ENCODE measurements at places on chromosomes 11 and 22.
A peak's percentile ranks its signal among the peaks of the same experiment; 100 is the strongest.

GRCh38 chr11:45927332-45927683 is 4.9 kb downstream of the LARGE2 start:
- no peak for DNase-seq

- peak; percentile 83 for DNase-seq
These were observed 482 bp downstream of the DDX17 start for GRCh38 chr22:38505541-38506117.

DNA sequence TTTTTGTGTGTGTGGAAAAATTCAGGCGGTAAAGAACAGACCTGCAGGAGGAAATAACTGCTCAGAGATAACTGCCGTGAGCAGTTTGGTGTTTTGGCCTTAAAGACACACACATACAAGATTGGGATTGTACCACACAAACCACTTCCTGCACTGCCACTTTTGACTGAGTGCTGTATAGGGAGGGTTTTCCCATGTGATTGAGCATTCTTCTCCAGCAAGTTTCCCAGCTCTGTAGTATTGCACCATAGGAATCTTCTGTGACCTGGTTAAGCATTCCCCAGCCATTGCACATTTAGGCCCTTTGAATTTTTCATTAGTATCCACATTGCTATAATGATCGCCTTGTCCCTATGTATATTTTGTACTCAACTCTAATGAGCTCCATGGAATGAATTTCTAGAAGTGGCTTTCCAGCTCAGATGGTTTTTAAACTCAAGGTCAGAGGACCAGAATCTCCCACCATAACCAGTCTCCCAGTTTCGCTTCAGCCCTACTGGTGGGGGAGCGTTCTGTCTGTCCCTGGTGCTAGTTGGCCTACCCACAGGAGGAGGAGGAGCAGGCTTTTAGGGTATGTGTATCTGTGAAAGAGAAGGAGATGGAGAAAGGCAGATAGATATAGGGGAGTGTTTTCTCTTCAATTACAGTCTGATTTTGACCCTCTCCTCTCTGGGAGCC is 9.3 kb downstream of the CD82 start:
- DNase-seq, result no peak

GRCh38 chr11:74468936-74469335 is 1.6 kb upstream of the KCNE3 start:
- DNase-seq, result no peak

DNA sequence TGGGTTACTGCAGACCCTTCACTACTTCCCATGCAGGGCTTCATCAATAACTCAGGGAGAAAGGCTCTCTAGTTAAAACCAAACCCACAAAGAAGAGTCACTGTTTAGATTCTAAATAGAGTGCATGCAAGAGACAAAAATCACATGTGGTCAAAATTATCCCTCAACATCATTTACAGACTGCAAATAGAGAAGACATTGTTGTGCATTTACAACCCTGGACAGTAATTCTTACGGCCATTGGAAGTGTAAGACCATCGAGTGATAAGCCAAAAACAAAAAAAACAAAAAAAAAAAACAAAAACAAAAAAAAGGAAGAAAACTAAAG is 93.4 kb downstream of the RASSF10 start:
- no peak for DNase-seq

GRCh38 chr11:127003260-127003981 is 2.9 kb upstream of the KIRREL3 start:
- DNase-seq, result peak; percentile 91

GRCh38 chr11:69437001-69437875 is 44.2 kb upstream of the LINC01488 start:
- DNase-seq, result peak; percentile 80

- no peak for DNase-seq
These were observed 607 bp downstream of the MRPL11 start for GRCh38 chr11:66437979-66438503.

GRCh38 chr11:22415476-22415875 is 77.3 kb downstream of the SLC17A6 start:
- DNase-seq, result no peak

GRCh38 chr11:8682303-8683114 is at the start of the genes RPL27A and TRIM66:
Gene RPL27A, plus strand, starts transcription at chr11:8682792. Its CDS starts 22 bp downstream, at chr11:8682814.
Gene TRIM66, minus strand, starts transcription at chr11:8682665. Its CDS starts 10,391 bp downstream, at chr11:8672274.
- DNase-seq, result peak; percentile 87

DNA sequence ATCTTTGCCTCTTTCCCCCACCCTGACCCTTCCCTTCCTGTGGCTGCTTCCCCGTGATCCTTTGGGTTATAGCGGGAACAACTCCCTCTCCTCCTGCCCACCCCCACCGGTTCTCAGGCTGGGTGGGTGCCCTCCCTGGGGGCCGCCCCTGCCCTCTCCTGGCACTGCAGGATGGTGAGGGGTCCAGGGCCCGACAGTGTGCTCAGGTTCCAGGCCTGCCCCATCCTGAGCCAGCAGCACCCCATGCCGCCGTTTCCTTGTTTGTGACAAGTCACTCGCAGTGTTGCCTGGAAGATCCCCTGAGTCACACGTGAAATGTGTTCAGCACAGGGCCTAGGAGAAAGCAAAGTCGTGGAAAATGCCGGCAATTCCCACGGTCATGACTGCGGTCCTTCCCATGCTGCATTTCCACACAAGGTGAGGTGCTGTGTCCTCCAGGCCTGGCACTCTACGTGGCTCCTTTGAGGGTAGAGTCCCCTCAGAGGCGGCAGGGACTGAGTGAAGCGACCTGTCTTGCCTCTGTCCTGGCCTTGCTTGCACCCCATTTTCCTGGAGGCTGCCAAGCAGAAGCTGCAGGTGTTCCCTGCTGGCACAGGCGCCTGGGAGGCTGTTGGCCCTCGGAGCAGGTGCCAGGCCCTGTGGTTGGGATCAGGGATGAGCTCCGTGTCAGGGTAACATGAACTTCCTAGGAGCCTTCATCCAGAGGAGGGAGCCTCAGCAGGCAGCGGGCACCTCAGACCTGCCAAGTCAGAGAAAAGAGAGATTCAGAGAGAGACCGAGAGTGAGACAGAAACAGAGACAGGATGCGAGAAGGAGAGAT is 80.5 kb upstream of the LINC01488 start:
- DNase-seq, result no peak

GRCh38 chr11:37390576-37391083 is 792.6 kb upstream of the RAG2 start:
- no peak for DNase-seq

DNA sequence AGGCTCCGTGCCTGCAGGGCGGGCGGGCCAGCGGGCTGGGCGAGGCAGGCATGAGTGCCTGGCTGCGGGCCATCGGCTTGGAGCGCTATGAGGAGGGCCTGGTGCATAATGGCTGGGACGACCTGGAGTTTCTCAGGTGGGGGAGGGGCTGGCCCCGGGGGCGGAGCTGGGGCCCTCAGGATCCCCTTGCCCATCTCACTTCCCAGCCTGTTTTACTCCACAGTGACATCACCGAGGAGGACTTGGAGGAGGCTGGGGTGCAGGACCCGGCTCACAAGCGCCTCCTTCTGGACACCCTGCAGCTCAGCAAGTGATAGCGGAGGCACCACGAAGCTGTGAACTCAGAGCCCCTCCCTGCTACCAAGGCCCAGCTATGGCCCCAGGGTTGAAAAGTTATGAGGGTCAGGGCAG is 5.9 kb downstream of the PHOX2A start:
- DNase-seq, result peak; percentile 94

DNA sequence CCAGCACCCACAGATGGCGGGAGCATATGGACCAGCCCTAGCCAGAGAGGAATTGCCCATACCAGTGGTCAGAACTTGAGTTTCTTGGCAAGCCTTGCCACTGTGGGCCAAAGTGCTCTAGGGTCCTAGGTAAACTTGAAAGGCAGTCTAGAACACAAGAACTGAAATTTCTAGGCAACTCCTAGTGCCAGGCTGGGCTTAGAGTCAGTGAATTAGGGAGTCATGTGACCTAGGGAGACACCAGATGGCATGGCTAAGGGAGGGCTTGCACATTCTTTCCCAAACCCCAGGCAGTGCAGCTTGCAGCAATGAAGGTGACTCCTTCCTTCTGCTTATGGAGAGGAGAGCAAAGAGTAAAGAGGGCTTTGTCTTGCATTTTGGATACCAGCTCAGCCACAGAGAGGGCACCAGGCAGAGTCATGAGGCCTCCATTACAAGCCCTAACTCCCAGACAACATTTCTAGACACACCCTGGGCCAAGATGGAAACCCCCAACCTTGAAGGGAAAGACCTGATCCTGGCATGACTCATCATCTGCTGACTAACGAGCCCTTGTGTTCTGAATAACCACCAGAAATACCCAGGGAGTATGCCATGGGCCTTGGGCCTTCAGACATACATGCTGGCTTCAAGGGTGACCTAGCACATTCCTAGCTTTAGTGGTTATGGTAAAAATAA is 19.2 kb upstream of the OR56A3 start:
- DNase-seq, result no peak

GRCh38 chr22:40451210-40451609 is 80.8 kb downstream of the SGSM3 start:
- no peak for DNase-seq

DNA sequence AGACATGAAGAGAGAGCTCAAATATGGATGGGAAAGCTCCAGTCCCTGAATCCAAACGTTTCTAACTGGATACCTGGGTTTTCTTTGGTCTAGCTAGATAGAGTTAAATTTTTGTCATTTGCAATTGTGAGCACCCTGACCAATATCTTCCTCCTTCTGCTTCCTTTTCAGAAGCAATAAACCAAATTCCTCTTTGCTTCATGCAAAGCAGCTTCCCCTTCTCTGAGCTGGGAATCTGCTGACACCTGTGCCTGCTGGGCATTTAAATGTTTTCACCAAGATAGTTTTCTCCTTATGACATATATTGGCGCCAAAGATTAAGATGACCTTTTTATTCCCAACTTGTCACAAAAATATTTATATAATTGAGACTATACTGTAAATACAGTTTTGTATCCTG is 27.9 kb upstream of the PAK1 start:
- no peak for DNase-seq

DNA sequence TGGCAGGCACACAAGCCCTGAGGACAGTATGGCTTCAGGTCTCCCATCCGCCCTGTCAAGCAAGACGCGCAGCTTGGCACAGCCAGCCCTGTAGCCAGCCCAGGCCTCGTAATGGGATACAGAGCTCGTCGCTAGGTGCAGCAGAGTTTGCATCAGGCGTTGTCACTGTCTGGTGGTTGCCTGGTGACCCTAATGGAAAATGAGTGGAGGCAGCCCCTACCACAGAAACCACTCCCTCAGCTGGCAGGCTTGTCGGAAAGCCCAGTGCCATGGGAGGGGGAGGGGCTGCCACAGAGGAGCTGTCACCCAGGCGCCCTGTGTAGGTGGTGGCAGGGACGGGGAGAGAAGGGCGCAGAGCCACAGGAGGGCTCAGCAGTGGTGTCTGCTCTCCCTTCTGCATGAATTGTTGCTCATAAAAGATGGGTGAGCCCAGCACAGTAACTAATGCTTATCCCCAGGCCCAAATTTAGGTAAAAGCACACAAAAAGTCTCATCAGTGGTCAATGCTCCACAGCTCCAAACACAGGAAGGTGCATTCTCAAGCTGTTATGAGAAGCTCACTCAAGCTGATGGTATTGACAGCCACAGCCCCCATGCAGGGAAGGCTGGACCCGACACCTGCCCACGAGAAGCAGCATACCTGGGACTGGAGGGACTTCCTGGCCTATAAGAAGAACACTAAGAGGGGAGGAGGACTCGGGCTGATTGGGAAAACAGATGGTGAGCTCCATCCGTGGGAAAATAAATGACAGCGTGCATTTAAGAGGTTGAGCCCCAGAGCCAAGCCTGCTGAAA is 164.6 kb downstream of the ETS1 start:
- no peak for DNase-seq

- DNase-seq, result no peak
These were observed 157.0 kb downstream of the CACNA1I start for GRCh38 chr22:39727541-39727940.

DNA sequence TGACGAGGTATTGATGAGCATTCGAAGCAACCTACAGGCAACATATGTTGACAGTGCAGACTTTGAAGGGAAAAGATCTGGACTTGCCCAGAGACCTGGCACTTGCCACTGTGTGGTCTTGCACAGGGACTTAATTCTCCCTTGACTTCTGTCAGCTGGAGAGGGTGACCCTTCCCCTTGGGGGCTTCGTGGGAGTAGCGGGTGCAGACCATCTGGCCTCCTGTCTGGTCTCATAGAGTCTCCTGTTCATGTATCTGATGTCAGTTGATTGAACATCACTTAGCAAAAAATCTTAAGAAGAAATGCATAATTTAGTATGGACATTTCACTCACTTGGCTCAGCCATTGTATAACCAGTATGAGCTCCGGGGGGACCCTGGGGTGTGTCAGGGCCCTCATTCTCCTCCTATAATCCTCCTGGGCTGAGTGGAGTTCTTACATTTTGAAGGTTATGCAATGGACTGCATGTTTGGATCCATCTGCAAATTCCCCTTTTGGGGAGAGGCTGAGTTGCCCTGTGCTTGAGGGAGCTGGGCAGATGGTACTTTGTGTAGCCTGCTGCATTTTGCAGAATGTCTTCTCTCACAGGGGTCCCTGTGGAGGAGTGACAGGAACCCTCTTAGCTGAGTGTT is 13.0 kb downstream of the BCR start:
- DNase-seq, result no peak

DNA sequence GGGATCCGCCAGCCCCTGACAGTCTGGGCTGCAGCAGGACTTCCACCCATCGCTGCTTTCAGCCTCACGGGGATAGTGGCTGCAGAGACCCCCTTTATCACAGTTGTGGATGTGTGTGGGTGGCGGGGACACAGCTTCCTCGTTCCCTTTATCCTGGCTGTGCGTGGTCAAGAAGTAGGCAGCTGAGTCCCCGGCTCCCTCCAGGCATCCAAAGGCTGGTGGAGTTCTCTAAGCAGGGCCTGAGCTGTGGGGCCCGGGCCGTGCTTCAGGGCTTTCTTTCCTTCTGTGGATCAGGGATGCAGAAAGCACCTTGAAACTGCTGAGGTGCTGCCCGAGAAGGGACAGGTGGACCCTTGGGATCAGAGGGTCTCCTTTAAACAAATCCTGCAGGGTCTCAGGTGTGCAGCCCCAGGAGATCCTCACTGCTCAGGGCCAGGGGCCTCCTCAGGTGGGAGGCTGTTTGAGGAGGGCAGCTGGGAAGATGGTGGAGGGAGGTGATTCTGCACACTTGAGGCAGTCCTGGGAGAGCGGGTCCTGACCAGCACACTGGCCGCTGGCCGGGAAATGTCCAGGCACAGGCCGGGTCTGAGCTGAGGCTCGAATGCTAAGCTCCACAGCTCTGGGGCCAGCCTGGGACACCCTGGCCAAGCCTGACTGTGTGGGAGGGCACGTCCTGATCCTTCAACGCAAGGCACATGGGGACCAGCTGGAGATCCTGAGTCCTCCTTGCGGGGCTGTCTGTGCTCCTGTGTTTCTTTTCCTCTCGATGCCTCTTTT is 1024.3 kb downstream of the BRD1 start:
- DNase-seq, result no peak

- peak; percentile 34 for DNase-seq
These were observed 346 bp downstream of the PPFIBP2 start for GRCh38 chr11:7514099-7514591.

- no peak for DNase-seq
These were observed 756.6 kb upstream of the API5 start for GRCh38 chr11:42555190-42555589.

GRCh38 chr11:126751242-126751641 is 249.3 kb downstream of the KIRREL3 start:
- no peak for DNase-seq

- no peak for DNase-seq
These were observed 138.5 kb upstream of the CTSC start for GRCh38 chr11:88475991-88476418.

GRCh38 chr11:129145276-129145675 is 46.8 kb downstream of the ARHGAP32 start:
- no peak for DNase-seq

GRCh38 chr11:61999141-61999975 is 31.9 kb upstream of the FTH1 start:
- DNase-seq, result no peak
